NCI-H2081 (cell line): ENCODE measurements at places on chromosomes 11 and 22.
A peak's percentile ranks its signal among the peaks of the same experiment; 100 is the strongest.

- DNase-seq: peak; percentile 32
These were observed 1.1 kb upstream of the PITPNB start for GRCh38 chr22:27919942-27920755.

DNA sequence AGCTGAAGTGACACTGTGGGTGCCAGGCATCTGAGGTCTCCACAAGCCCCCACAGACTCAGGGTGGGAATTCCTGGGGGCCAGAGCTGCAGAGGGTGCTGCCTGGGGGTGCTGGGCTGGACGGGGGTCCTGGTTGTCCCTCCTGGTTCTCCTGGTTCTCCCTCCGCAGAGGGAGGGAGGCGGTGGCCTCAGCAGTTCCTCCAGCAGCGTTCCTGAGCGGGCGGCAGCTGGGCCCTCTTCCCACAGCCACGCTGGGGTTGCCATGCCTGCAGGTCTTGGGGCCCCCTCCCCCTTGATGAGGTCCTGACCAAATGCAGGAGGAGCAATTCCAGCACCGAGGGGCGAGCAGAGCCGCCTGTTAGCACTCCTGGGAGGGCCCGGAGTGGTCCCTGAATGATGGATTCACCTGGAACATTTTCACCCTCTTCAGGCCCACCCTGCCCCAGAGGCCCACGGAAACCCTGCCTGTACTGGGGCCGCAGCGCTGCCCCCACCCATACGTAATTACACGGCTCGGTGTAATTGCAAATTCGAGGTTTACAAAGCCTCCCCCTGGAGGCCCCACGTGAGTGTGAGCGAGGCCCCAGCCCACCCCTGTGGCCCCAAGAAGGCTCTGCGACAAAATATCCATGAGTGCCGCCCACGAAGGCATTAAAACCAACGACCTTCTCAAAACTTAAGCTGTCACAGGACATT, 635 bp downstream of the C11orf21 start:
- no peak for DNase-seq

GRCh38 chr11:8033305-8034105, 46.4 kb downstream of the EIF3F start:
- peak; percentile 51 for DNase-seq

- DNase-seq: peak; percentile 68
These were observed 32.6 kb downstream of the TEAD1 start for GRCh38 chr11:12706545-12707499.

DNA sequence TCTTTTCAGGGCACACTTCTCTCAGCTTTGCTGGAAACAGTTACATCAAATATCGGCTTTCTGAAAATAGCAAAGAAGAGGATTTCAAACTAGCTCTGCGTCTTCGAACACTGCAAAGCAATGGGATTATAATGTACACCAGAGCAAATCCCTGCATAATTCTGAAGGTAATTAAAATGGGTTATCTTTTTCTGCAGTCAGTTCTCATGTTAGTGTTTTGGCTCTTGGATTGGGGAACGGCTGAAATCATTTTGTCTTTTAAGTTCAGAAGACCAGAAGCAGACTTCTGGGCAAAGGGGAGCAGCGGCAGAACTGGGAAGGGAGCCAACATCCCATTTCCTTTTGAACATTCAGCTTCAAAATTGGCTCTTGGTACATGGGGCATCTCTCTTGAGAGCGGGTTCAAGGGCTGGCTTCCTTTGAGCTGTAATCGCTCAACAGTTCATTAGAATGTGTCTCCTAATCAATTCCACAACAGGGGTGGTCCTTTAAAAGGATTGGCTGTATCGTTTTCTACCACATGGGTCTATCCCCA, 110.2 kb upstream of the MTNR1B start:
- no peak for DNase-seq
